ENCODE measurements at places on chromosomes 2 and 18.

GRCh38 chr2:5464657-5465056 lies 227.5 kb upstream of the SOX11 start:
- DNase-seq = no peak

DNA sequence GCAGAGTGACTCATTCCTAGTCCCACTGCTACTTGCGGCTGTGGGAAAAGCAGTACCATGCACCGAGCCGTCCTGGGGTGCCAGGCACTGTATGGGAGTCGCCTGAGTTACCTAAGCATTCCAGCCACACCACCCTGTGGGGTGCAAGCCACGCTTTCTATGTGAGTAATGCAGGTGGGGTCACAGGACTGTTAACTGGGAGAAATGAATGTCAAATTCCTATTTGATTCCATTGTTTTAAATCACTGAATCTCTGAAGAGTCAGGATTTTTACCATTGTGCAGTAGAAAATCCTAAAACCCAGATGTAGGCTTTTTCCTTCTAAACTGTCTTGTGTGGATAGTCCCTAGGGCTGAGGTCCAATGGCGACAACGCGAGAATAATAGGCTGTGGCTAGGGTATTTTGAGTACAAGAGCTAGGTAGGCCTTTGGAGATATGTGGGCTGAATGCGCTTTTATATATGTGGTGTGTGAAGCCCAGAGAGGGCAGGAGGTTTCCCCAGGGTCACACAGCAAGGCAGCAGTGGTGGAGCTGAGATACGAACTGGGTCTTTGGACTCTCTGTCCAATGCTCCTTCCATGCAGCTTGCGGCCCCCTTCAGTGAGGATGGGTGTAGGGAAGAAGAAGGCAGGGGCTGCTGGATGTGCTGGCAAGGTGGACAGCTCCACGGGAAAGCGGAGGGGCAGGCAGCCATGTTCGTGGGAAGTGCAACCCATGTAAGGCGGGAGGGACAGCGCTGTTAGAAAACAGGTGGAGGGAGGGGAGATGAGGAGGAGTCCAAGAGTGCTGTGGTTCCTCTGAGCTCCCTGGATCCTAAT lies 83.2 kb downstream of the DDX1 start:
- no peak for DNase-seq

- no peak for DNase-seq
These were observed 58.5 kb upstream of the RAB27B start for GRCh38 chr18:54769526-54770464.

DNA sequence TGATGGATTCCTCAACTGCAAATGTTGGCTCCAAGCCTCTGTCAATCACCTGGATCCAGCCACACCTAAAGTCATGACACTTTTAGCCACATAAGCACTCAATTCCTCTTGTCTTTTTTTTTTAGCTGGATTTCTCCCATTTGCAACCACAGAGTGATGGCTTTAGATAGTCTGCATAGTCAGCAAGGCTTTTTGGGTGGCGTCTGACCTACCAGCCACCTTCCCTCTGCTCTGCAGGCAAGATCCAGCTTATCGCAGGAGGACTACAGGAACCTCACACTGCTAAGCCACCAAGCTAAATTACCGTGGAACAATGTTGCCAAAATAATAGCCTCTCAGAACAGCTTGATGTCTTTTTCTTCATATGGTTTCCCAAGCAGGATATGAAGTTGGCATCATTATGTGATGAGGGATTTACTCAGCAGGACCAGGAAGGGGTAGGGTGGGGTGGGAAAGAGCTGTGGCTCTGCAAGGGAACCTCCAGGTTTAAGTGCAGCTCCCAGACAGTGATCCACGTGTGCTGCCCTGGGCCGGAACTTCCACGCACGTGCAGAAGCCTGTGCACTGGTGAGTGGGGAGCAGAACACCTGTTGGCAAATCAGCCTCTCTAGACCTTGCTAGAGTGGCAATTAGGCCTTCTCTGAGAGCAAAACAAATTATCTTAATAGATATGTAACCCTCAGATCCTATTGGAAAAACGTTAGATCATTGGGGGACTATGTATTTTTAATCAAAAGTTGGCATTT lies 170.6 kb upstream of the NCK2 start:
- DNase-seq = no peak

GRCh38 chr18:24497031-24497754 lies 36.8 kb downstream of the HRH4 start:
- no peak for DNase-seq

DNA sequence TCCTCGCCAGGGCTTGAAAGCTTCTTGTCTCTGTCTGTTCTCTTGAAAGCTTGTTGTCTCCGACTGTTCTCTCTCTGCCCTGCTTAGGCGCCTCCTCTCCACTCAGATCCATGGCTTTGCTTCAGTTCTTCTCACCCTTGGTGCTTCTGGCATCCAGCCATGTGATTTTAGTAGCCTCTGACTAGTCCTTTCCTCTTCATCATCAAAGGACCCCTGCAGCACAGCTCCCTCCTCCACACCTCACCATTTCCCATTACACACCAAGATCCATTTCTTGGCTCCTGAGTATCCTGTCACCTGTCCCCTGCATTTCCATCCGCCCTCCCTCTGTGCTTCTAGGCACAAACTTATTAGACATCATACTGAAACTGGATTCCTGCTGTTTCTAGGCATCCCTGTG lies 59.4 kb downstream of the ZNF236 start:
- no peak for DNase-seq

DNA sequence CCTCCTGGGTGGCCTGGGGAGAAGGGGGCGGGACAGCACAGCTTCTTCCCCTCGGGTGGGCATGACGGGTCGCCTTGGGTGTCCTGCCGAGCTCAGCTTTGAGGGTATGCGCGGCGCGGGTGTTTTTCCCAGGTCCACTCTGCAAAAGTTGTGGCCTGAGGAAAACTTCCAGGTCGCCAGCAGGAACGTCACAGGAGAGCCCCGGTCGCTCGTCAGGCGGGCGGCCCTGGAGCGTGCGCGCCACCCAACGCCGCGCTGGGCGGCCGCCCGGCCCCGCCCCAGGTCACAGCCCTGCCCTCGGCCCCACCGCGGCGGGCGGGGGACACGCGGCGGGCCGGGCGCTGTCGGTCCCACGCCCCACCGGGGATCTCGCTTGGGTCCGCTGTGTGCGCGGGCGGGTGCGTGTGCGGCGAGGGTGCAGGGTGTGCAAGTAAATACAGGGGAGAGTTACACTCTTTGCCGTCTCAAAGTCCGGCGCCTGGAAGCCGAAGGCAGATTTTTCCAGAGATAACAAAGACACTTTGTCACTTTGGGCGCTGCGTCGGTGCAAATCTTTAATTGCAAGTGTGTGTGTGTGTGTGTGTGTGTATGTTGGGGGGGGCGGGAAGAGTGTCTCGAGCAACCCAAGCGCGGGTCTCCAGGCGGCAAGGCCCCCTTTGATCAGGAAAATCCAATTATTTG lies 616 bp upstream of the SP5 start:
- no peak for DNase-seq

GRCh38 chr2:194086129-194086528 lies 1570.9 kb upstream of the SLC39A10 start:
- DNase-seq = no peak

DNA sequence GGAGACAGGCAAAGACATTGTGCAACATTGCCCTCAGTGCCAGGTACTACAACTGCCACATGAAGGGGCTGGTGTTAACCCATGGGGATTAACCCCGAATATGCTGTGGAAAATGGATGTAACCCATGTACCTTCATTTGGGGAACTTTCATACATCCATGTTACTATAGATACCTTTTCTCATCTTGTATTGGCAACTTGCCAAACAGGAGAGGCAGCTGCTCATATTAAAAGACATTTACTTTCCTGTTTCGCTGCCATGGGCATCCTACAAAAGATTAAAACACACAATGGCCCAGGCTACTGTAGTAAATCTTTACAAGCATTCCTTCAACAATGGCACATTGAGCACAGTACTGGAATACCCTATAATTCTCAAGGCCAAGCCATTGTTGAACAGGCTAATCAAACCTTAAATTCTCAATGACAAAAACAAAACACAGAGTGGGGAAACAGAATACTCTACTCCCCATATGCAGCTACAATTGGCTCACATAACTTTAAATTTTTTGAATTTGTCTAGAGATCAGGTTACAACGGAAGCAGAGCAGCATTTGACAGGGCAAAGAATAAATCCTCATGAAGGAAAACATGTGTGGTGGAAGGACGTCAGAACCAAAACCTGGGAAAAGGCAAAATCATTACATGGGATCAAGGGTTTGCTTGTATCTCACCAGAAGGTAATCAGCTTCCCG lies 1723.5 kb upstream of the LRRTM1 start:
- no peak for DNase-seq

DNA sequence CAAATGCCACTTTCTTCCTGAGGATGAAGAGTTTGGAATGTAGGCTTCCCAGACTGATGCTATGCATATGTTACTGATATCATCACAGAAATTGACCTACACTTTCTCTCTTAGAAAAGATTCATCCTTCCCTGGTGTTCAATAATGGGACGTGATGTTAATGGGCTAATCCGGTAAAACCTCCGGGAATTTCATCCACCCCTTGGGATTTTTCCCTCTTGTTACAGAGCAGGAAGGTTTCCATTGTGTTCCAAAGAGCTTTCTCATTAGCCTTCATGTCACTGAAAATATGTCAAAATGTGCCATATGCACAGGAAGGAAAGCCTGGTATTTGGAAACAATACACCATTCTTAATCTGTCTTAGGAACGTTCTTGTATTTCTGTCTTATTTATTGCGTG lies 20.7 kb downstream of the ALPK2 start:
- no peak for DNase-seq

GRCh38 chr2:62801814-62802523 lies 96.5 kb downstream of the EHBP1 start:
- DNase-seq = no peak

- no peak for DNase-seq
These were observed 40.0 kb upstream of the CYBRD1 start for GRCh38 chr2:171482308-171482707.

DNA sequence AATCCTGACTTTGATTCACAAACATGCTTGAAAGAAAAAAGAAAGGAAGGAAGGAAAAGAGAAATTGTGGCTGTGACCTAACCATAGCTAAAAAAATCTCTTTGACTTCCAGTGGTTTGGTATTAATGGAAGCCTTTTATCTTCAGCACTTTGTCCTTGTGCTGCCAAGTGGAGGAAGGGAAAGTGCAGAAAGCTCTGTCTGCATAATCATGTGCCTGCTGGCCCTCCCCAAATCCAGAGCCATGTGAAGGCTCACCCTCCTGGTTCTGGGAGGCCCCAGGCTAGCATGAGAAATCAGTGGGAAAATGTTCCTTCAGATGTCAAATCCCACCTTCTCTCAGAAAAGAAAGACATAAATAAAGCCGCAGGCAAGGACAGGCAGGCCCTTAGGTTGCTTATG lies 48.3 kb upstream of the BMPR2 start:
- DNase-seq = no peak

DNA sequence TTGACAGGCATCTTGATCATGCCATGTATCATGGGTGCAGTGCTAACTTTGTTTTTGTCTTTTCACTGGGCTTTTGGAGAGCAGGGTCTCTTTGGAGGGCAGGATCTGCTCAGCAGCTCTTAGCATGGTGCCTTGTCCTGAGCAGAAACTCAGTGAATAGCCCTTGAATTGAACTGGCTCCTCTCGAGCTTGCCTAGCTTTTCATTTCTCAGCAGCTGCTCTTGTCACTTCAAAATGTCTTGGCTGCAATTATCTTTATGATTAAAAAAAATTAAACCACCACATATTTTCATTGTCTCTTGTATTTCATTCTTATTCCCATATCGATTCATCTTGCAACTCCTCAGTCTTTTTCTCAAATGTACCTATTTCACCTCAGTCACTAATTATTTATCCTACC lies 50.5 kb downstream of the CCDC85A start:
- DNase-seq = no peak

DNA sequence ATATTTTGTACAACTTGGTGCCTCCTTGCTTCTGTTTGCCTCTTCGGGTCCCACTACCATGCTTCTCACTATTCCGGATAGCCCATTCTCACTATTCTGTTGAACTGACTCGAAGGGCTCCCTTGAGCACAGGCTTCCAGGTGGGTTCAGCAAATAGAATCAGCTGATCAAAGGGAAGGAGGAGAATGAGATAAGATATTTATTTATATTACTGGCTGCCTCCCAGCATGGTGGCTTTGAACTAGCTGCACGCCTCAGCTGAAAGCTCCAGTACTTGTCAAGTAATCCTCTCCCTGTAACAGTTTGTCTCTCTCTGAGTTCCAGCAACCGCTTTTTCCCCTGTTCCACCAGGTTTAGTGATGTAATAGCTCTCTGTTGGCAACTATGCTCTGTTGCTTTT lies 187.8 kb upstream of the HNRNPA3 start:
- no peak for DNase-seq

DNA sequence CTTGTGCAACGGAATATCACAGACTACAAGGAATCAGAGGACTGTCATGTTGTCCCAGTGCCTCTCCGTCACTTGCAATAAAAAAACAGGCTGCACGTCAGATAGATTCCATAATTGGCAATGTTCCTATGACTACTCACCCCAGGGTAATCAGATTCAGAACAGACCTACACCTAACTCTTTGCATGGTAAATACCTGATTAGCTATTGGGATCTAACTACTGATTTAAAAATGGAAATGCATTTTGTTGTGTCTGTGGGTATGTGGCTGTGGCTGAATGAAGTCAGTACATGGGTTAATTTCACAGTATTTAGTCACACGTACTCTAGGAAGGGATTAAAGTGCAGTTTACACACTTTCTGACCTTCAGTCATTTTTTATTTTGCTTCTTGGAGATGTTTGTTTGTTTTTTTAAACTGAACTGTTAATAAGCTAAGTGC lies 91.7 kb downstream of the SCN3A start:
- no peak for DNase-seq

- no peak for DNase-seq
These were observed 6.5 kb downstream of the GLS start for GRCh38 chr2:190887089-190887488.

DNA sequence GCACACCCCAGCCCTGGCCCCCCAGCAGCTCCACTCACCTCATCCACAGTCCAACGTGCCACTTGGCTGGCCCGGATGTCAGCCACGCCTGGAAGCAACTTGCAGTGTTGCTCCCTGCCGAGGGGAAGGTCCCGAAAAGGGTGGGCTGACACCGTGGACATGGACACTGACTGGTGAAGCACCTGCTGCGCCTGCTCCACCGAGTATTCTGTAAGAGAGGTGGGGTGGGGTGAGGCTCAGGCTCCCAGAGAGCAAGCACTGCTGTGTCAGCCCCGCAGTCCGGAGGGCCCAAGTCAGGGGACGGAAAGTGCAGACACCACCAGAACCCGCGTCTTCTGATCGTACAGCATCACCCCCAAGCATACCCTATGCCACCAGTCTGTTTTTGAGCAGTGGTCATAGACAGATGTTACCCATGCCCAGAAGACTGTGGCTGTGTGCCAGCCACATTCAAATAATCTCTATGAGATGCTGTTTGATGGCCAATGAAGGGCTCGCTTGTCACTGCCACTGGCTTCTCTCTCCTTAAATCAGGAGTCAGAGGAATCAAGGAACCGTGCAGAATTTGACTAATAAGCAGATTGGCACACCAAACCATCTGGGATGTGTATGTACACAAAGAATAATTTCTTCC lies 74.2 kb upstream of the TMEM200C start:
- no peak for DNase-seq

GRCh38 chr2:240960309-240960970 lies 38.0 kb upstream of the SNED1 start:
- no peak for DNase-seq

GRCh38 chr18:23995180-23995579 lies 19.4 kb upstream of the TTC39C start:
- no peak for DNase-seq
